ENCODE measurements at places on chromosomes 7 and 10.
A peak's percentile ranks its signal among the peaks of the same experiment; 100 is the strongest.

DNA sequence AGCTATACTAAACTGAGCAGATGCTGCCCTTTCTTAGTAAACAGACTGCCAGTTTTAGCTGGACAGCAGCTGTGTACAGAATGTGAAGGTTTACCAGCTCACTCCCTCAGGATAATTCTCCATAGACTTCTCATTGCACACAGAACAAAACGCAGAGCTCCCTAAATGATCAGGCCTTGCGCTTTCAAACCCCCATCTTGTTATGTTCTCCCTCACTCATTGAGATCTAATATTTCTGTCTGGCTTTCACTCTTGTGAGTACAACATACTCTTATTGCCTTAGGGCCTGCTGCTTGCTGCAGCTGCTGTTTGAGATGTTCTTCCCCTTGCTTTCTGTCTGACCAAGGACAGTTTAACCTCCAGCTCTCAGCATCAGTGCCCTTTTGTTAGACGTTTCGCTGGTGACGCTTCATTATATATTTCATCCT lies 17.3 kb downstream of the VWDE start:
- DNase-seq, result no peak

- no peak for DNase-seq
Observed at GRCh38 chr7:81721437-81721836, 48.4 kb downstream of the HGF start.

- DNase-seq, result no peak
Observed at GRCh38 chr10:53664282-53665019, 891.9 kb upstream of the MBL2 start.

GRCh38 chr10:122713091-122713885 lies 13.6 kb upstream of the C10orf120 start:
- no peak for DNase-seq

- DNase-seq, result no peak
Observed at GRCh38 chr10:32205670-32206069, 141.3 kb downstream of the EPC1 start.

- no peak for DNase-seq
Observed at GRCh38 chr7:158941821-158942605, 85.7 kb downstream of the DYNC2I1 start.

GRCh38 chr10:14329746-14330173 lies 964 bp downstream of the FRMD4A start:
- no peak for DNase-seq

DNA sequence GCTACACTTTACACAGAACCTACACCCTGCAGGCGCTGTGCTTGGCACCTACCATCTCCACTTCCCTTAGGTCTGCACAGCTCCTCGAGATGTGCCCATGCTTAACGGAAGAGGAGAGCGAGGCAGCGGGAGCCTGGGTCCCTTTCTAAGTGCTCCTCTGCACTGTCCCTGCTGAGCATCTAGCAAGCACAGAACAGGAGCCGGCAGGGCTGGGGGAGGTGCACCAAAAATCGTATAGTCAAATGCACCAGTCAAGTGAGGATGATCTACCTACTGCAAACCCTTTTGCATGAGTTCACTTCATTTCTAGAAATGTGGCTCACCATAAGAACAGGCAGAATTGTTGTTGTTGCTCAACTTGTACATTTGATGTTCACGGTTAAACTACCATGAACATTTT lies 267.7 kb downstream of the TNS3 start:
- no peak for DNase-seq

- no peak for DNase-seq
Observed at GRCh38 chr7:1214516-1214915, 18.2 kb upstream of the UNCX start.

- DNase-seq, result no peak
Observed at GRCh38 chr10:86401588-86402282, 35.1 kb upstream of the GRID1 start.

- no peak for DNase-seq
Observed at GRCh38 chr7:9983048-9983447, 990.6 kb upstream of the PHF14 start.

DNA sequence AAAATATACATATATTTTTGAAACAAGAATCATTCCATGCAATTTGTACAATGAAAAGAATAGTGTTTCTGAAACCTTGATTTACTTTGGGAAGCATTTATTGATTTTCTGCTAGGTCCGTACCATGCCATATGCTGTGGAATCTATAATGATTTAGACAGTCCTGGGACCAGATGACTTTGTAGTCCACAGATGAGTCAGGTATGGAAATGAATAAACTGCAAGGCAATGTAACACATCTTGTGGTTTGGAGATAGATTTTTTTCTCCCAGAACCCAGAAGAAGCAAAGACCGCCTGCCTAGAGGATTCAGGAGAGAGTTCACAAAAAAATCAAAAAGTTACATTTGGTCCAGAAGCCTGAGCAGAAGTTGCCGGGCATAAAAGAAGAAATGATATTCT lies 190.4 kb downstream of the GPR37 start:
- DNase-seq, result no peak

- no peak for DNase-seq
Observed at GRCh38 chr10:113386005-113386404, 166.8 kb upstream of the HABP2 start.

DNA sequence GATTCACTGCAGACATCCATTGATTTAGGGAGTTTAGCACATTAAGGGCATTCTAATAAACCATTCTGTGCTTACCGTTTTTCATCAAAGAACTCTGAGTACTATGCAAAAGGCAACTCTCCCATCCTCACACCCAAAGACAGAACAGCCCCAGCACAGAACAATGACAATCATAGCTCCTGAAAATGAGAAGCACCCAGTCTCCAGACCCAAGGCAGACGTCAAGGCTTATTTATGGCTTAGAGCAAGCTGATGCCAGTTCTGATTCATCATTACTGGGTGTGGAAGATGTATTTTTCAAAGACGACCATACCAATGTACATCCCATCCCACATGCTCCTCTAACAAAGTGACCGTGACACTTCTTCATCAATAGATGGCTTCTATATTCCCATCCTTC lies 67.6 kb downstream of the OSBPL3 start:
- no peak for DNase-seq

DNA sequence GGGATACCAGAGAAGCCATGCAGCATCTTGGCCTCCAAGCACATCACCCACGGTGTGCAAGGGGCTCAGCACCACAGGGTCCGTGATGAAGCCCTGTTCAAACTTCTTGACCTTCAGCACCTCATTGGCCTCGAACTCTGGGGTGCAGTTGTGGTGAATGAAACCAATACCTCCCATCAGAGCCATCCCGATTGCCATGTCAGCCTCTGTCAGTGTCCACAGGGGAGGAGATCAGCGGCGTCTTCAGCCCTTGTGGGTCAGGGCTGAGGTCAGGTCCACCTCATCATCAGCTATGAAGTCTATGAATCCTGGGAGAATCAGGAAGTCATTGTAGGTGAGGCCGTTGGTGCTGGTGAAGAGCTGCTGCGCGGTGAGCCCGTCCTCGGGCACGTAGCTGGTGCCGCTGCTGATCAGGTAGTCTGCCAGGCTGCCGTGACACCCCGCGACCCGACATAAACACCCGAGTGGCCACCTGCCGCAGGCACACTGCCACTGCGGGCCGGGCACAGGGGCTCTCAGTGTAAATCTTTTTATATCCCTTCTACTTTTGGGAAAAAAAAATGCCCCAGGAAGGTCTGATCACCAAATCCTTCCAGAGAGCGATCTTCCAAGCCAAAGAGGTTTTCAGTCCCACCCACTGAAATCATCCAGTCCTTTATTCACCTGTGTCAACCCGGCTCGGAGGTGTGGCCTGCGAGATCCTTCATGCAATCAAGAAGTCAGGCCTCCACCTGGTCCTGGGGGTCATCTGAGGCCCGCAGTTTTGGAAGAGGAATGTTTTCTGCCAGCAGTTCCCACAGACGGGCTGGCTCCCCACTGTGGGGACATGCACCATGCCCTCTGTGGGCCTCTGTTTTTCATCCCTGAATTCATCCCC lies 144.1 kb upstream of the KCNMA1 start:
- no peak for DNase-seq

DNA sequence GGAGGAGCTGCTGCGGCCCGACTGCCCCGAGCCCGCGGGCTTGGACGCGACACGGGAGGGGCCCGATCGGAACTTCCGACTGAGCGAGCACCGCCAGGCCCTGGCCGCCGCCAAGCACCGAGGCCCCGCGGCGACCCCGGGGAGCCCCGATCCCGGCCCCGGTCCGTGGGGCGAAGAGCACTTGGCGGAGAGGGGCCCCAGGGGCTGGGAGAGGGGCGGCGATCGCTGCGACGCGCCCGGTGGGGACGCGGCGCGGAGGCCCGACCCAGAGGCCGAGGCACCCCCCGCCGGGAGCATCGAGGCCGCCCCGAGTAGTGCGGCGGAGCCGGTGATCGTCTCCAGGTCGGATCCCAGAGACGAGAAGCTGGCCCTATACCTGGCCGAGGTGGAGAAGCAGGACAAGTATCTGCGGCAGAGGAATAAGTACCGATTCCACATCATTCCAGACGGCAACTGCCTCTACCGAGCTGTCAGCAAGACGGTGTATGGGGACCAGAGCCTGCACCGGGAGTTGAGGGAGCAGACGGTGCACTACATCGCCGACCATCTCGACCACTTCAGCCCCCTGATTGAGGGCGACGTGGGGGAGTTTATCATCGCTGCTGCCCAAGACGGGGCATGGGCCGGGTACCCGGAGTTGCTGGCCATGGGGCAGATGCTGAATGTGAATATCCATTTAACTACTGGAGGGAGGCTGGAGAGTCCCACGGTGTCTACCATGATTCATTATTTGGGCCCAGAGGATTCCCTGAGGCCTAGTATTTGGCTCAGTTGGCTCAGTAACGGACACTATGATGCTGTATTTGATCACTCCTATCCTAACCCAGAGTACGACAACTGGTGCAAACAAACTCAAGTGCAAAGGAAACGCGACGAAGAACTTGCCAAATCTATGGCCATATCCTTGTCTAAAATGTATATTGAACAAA lies 1.4 kb downstream of the OTUD1 start:
- DNase-seq, result peak; percentile 33

DNA sequence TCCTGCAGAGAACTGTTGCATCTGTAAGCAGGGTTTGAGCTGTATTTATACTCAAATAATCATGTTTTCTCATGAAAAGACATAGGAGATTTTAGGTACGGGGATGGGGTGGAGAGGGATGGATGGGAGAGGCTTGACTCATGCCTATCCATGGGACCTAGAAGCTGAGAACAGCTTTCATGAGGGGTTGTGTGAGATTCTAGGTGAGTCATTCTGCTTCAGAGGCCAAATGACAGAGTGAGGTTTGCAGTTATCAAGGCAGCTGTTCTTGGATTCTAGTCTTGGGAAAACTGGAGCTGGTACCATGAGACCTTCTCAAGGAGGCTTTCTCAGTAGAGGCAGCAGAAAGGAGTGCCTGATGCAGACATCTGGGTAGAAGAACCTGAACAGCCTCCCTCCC lies 746.9 kb downstream of the TYW1 start:
- no peak for DNase-seq

- DNase-seq, result no peak
Observed at GRCh38 chr7:149868623-149869290, 5.0 kb upstream of the ATP6V0E2 start.

DNA sequence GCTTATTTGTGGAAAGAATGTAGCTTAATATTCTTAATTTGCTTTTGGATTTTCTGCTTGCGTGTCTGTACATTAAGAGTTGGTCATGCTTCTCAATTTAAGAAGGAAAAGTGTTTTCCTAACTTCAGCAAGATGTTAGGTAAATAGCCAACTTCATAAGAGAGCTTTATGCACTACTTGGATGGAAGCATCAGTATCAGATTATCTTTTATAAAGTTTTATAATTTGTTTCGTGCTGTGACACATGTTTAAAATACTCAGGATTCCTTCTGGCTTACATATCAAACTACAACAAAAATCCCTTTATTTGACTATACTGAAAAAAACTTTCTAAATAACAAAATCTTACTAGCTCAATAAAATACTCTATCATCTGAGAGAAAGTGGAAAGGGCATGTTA lies 34.8 kb upstream of the AGR2 start:
- no peak for DNase-seq

DNA sequence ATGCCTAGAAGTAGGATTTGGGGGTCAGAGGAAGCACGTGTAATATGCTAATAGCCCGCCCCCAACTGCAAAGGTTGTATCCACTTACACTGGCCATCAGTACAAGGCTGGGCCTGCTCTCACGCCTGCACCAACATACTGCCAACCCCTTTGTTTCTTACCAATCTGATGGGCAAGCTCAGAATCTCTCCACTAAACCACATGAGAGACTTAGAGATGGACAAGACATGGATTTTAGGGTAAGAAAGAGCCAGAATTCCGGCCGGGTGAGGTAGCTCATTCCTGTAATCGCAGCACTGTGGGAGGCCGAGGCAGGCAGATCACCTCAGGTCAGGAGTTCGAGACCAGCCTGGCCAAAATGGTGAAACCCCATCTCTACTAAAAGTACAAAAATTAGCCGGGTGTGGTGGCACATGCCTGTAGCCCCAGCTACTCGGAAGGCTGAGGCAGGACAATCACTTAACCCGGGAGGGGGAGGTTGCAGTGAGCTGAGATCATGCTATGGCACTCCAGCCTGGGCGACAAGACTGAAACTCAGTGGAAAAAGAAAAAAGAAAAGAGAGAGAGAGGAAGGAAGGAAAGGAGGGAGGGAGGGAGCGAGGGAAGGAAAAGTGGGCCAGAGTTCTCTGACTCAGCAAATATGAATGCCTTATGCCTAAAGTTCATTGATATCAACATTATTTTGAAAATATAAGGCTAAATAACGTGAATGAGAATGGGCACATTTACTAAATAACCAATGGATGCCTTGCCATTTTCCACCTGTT lies 162.2 kb downstream of the SLIT1 start:
- no peak for DNase-seq

- DNase-seq, result no peak
Observed at GRCh38 chr10:31171402-31172083, 139.9 kb upstream of the ZNF438 start.

GRCh38 chr10:125557311-125557710 lies 125.7 kb downstream of the TEX36 start:
- DNase-seq, result no peak

DNA sequence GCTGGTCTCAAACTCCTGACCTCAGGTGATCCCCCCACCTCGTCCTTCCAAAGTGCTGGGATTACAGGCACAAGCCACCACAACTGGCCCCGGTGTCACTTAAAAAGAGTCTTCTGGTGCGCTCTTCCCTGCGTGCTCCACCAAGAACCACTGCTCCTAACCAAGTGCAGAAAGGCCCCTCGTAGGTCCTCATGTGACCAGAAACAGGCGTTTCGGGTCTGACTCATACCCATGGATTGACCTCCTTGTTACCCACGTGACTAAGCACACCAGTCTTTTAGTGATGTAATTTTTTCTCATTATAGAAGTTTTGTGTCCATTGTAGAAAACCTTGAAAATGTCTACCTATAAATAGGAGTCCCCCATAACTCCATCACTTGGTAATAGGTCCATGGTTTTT lies 13.9 kb downstream of the FKBP6 start:
- DNase-seq, result no peak

DNA sequence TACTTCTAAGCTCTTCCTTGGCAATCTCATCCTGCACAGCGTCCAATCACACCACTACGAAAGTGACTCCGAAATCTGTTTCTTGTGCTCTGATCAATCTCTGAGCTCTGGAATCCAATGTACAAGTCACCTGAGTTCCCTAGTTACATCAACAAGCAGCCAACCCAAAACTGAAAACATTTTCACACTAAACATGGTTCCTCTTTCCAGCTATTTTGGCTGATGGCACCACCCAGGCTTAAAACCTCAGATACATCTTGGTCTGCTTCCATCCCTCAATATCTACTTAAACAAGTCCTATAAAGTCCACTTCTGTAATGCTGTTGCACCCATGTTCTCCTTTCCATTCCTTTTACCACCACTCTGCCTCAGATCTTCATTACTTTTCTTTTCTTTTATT lies 3.6 kb downstream of the BLOC1S2 start:
- DNase-seq, result no peak
